ENCODE measurements at places on chromosomes 5 and 9.

- DNase-seq = no peak
These were observed 105.3 kb downstream of the UBE2R2 start for GRCh38 chr9:33921967-33922895.

DNA sequence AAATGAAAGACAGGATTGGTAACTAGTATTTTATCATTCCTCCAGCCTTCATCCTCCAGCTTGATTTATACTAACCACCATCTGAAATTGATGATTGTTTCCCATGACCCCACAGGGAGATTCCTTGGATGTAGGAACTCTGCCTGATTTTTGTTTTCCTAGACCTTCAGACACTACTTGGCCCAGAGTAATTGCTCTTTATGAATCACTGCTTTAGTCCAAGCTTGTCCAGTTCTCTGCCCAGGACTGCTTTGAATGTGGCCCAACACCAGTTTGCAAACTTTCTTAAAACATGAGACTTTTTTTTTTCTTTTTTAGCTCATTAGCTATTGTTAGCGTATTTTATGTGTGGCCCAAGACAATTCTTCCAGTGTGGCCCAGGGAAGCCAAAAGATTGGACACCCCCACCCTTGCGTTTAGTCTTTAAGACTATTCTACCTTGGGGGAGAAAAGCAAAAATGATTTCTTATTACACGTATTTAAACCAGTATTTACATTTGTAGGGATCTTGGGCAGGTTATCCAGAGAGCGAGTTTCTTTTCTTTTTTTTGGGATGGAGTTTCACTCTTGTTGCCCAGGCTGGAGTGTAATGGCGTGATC is 18.4 kb downstream of the BASP1 start:
- DNase-seq = no peak

DNA sequence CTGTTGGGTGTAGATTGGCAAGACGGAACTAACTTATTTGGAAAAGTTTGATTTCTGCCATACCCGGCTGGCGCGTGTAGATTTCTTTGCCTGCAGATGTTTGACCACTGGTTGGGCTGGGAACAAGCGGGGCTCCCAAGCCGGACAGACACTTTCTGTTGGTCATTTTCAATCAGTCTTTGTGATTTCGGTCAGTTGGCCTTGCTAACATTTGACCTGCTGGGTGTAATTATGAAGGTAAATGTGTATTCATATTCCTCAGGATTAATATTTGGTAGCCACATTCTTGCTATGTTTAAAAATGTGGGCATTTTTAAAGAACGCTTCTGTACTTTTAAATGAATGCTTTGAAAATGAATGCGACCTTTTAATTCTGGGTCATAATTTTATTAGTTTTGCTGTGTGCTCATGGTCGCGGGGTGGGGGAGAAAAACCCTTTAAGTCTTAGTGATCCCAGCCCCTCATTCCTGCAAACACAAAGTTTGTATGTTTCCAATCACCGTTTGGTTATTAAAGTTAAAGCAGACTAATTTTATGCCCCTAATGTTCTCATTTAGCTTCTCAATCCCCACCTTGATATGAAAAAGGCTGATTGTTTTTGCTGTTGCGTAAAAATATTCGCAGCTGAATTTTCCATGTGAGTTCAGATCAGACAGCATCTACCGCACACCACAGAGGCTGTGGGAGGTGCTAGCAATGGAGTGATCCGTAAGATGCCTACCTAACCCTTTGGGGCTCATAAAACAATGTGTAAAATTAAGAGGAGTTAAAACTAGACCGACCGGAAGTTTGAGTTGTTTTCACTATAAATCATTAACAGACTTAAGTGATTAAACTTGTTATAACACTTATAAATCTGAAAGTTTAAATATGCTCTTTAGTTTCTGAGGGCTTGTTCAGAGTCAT is 1.5 kb downstream of the RASGRF2 start:
- DNase-seq = peak; percentile 17

DNA sequence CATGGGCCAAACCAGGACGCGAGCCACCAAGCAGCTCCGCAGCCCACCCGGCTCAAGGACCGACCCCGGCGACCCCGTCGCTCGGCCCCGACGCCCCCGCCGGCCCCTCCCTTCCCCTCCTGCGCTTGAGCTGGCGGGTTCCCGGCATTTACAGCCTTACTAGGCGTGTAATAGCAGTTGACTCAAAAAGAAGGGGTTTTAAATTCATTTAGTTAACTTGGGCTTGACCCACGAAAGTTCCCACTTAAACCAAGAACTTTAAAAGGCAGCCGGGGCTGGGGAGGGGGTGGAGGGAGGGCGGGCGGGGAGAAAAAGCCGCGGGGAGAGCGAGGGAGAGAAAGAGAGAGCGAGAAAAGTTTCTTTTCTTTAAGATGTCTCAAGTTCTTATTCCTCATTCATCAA is 636 bp downstream of the PRDM12 start:
- DNase-seq = no peak

DNA sequence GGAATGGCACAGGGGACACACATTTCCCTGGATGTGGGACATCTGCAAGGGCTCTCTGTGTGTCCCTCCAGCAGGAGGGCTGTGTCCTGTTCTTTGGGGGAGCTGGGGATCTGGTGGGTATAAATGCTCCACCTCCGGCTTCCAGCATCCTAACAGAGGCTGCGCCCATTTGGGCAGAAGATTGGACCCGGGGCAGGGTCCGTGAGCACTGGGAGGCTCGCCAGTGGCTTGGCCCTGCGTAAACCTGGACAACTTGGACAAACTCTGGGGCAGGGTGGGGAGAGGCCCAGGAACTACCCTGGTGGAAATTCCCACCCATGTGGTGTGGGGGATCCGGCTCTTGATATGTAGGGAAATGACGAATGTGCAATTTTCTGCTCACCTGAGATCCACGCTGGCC is 80.9 kb downstream of the GADD45G start:
- no peak for DNase-seq

GRCh38 chr9:121268851-121269641 is 1.1 kb downstream of the GSN start:
- no peak for DNase-seq

GRCh38 chr5:176884571-176884890 is 14.6 kb downstream of the HK3 start:
- no peak for DNase-seq

DNA sequence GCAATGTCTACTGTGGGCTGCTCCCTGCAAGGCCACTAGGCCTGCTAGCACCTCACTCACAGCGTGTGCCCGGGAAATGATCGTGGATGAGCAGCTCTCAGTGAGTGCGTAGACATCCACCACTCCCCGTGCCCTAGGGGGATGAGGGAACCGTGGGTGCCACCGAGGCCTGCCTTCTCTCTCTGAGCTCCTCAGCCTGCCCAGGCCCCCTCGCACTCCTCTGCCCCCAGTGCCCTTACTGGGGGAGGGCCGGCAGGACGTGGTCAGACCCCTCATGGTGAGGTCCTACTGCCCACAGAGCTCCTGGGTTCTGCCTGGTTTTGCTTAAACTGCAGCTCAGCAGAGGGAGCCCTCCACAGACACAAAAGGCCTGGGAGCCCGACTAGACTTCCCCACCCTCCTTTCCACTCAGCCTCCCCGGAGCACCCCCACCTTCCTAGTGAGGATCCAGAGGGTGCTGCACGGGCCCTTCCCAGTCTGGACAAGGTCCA is 220.0 kb downstream of the CACNA1B start:
- no peak for DNase-seq

GRCh38 chr9:116817762-116818161 is 130.7 kb downstream of the TRIM32 start:
- DNase-seq = no peak

DNA sequence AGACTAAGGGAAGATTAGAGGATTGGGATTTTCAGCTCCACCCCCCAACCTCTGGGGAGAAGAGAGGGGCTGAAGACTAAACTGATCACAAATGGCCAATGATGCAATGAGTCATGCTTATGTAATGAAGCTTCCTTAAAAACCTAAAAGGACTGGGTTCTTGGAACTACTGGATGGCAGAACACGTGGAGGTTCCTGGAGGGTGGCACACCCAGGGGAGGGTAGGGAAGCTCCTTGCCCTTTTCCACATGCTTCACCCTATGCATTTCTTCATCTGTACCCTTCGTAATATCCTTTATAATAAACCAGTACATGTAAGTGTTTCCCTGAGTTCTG is 48.6 kb downstream of the ARHGEF28 start:
- no peak for DNase-seq

DNA sequence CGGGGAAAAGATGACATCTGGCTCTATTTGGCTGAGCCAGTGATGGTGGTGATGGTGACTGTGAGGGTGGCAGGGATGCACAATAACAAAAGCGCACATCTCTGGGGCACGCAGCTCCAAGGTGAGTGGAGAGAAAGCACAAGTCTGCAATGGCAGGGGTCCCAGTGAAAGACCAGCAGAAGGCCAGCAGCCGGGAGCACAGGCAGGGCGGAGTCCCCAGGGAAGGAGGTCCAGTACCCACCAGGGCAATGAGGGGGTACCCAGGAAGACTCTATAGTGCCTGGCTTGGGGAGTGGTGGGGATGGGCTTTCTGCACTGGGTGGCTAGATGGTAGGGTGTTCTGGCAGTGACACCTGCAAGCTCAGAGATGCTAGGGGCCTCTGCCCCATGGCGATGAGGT is 69.4 kb downstream of the AK8 start:
- DNase-seq = no peak

DNA sequence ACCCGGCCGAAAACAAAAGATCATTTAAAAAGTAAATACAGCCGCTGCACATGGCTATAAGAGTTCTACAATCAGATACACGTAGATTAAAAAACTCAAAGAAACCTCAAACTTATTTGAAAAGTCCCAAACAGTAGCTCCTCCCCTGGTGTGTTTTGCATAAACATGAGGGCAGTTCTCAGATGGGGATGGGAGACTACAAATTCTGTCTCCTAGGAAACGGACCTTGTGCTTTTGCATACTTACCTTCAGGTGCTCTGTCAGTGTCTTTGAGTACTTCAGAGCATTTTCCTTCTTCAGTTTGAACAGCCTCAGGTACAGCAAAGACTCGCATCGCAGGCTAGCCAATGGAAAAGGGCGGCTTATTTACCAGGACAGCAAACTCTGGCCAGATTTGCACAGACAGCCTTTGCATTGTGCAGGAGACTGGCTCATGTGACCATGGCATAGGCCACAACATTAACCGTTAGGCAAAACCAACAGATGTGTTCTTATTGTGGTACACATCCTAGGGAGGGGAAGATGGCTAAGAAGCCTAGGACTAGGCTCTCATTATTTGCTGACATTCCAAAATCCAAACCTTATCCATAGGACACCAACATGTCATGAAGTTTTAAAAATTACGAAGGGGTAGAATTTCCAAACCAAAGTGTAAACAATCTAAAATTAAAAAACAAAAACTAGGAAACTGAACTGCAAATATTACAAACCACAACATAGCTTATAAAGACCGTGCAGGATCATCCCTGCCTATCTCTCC is 12.8 kb downstream of the LEAP2 start:
- no peak for DNase-seq

GRCh38 chr5:158819840-158820620 is 279.7 kb downstream of the EBF1 start:
- no peak for DNase-seq

DNA sequence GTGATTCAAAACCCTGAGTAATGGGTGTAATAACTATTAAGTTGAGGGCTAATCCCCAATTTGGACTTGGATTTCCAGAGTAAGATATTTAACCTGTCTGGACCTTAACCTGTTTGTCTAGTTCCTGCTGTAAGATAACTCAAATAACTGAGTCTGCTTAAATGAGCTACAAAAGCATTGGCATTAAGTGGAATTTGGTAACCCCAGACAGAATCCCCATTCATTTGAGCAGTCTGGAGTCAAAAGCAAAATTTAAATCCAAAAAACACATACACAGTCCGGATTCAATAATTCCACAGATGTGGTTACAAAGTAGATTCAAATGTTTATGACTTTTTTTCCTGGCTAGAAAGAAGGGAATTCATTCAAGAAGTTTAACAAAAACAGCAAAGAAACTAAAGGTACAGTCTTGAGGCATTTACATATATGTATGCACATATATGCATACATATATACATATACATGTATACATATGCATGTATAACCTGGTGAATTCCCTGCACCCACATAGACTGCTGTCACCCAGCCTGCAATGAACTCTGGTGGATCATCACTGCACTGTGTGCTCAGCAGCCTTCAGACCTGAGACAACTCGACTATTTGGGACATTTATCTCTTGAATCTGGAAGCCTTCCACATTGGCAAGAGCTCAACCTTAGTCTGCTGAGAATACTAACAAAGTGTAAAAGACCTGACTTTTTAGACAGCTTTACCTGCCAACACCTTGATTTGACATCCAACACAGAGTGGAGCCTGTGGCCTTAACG is 205.4 kb downstream of the LURAP1L start:
- no peak for DNase-seq

- no peak for DNase-seq
These were observed 1.3 kb downstream of the ATP6V1G1 start for GRCh38 chr9:114588651-114589526.

DNA sequence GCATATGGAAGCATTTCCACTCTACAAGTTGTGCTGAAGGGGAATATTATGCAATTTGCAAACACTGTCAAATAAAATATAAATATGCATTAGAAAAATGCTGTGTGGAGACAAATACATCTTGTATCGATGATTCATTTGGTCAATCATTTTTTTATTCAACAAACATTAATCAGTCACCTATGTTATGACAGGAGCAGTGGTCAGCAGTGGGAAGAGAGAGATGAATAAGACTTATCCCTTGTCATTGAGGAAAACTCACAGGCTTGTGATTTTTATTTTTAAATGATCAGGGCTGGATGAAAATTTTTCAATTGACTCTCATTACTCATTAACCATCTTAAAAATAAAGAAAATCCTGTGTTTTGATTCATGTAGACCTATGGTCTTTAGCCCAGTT is 574.1 kb downstream of the ACTL7B start:
- no peak for DNase-seq

- no peak for DNase-seq
These were observed 30.0 kb upstream of the NREP start for GRCh38 chr5:111787006-111787405.

DNA sequence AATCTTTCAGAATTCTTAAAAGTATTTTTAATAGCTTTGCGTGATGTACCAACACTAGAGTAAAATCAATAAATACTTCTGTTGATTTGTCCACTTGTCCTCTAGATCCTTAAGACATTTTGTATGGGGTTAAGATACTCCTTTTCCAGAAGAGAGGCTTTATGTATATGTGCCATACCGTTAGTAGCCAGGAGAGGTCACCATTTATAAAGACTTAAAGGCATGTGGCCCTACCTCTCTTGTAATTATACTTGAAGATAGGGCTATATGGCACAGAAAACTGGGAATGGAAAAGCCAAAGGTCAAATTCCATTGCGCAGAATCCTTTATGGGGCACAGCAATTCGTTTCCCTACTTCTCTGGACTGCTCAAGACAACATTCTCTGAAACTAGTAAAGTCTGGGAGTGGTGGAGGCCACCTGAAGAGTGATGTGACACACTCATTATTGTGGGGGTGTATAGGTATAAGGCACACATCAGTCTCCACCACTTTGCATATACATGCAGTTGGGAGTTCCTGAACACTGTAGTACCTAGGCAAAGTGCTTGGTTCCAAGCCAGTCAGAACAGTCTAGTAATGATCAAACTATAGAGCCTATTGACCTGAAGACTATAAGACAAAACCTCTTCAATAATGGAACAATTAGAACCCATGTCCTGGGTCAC is 140.1 kb upstream of the FBXL17 start:
- DNase-seq = no peak
